ENCODE measurements at places on chromosomes 1 and 21. TPM values are rescaled to one million over a fixed set of nuclear protein-coding genes. Genes with fewer than 3 reads are reported as not detected.

SLC45A3 gene
- total RNA-seq = 0.78 TPM

PTPRU gene
- total RNA-seq = 55.5 TPM

SPOCD1 gene
- total RNA-seq = 0.70 TPM

B3GALT6 gene
- total RNA-seq = 19.5 TPM

CDKN2C gene
- 0.43 TPM for total RNA-seq

LRRC38 gene
- total RNA-seq = not detected

GABPB2 gene
- total RNA-seq = 18.2 TPM

LPAR3 gene
- total RNA-seq = 0.41 TPM

ELAPOR1 gene
- total RNA-seq = 15.3 TPM

MORN1 gene
- total RNA-seq = 25.7 TPM

PRRC2C gene
- total RNA-seq = 106 TPM

ATP1A2 gene
- 0.61 TPM for total RNA-seq

CYP4X1 gene
- 26.1 TPM for total RNA-seq

ZFYVE9 gene
- total RNA-seq = 26.4 TPM

FAM163A gene
- not detected for total RNA-seq

GALE gene
- 57.1 TPM for total RNA-seq

CHI3L1 gene
- 20.1 TPM for total RNA-seq

RIPPLY3 gene
- 0.17 TPM for total RNA-seq

TNFSF4 gene
- total RNA-seq = 0.50 TPM

TCEA3 gene
- 17.6 TPM for total RNA-seq

VHLL gene
- 1.1 TPM for total RNA-seq

CCDC27 gene
- 0.62 TPM for total RNA-seq

OR2T33 gene
- not detected for total RNA-seq

NTRK1 gene
- total RNA-seq = 0.73 TPM

FOXO6 gene
- total RNA-seq = 0.38 TPM

HAPLN2 gene
- 3.9 TPM for total RNA-seq

NPR1 gene
- total RNA-seq = 0.67 TPM

PADI2 gene
- total RNA-seq = 2.5 TPM

FNDC5 gene
- total RNA-seq = 36.5 TPM

IVL gene
- 0.13 TPM for total RNA-seq

PAQR6 gene
- 0.86 TPM for total RNA-seq
